ENCODE measurements at places on chromosomes 11 and 22.

- no peak for DNase-seq
Observed at GRCh38 chr22:36204632-36205015, 3.0 kb upstream of the APOL4 start.

- no peak for DNase-seq
Observed at GRCh38 chr11:62153087-62153395, 29.2 kb downstream of the INCENP start.

DNA sequence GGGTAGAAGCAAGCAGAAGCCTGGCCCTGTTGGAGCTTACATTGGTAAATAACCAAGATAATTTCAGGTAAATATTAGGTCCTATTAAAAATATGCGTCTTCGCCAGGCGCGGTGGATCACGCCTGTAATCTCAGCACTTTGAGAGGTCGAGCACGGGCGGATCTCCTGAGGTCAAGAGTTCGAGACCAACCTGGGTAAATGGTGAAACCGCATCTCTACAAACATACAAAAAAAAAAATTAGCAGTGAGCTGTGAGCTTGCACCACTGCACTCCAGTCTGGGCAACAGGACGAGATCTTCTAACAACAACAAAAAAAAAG lies 529 bp upstream of the SULT4A1 start:
- no peak for DNase-seq

DNA sequence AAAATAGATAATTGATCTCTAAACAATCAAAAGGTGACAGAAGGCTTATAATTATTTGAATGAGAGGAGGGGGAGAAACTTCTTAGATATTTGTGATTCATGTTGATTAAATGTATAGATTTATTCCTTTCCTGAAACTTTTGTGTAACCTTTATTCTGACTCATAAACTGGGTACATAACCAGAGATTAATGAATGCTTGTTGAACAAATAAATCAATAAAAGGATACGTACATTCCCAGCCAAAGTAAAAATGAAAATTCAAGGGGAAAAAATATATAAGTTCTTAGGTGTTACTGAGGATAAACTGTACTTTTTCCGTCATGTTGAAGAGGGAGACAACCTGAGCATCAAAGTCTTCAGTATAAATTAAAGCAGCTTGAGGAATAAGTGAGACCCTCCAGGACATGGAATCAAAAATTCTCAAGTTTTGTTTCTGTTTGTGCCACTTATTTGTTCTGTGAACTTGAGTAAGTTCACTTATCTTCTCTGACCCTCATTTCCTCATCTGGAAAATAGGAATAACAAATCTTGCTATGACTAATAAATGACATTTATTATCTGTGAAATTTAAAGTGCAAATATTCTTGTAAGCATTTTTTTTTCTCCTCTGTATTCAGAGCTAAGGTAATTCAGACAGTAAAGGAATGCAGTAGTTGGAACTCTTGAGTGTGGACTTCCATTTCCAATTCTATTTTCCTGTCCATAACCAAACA lies 195.4 kb downstream of the METTL15 start:
- DNase-seq: no peak

DNA sequence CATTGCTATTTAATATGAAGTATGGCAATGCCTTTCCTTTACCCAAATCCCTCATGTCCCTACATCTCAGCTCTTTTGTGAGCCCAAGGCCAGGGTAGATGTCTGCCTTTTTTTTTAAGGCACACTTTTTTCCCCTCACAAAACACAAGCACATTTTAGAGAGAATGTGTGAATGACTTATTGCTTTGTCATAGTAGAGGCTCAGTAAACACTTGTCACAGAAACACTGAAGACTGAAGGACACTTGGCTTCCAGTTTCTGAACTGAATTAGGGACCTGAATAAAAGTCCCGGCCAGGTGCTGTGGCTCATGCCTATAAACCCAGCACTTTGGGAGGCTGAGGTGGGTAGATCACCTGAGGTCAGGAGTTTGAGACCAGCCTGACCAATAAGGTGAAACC lies 2.9 kb upstream of the SCGB2A2 start:
- DNase-seq: no peak

DNA sequence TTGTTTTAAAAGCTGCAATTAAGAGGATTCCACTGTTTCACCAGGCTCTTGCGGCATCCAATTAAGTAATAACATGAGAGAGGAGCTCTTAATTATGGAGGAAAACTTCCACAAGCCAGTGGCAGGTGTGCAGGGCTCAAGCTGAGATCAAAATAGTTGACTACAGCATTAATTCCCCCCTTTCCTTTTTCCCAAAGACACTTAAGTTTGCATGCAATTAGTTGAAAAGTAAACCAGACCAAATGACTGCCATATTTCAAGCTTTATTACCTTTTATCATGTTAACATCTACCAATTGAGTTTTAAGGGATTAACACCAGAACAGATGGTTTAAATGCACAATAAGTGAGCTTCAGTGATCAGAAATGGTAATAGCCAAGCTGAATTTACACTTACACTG lies 32.1 kb downstream of the FAM168A start:
- no peak for DNase-seq

GRCh38 chr11:69382131-69383128 lies 88.5 kb downstream of the MYEOV start:
- DNase-seq: peak; percentile 51

DNA sequence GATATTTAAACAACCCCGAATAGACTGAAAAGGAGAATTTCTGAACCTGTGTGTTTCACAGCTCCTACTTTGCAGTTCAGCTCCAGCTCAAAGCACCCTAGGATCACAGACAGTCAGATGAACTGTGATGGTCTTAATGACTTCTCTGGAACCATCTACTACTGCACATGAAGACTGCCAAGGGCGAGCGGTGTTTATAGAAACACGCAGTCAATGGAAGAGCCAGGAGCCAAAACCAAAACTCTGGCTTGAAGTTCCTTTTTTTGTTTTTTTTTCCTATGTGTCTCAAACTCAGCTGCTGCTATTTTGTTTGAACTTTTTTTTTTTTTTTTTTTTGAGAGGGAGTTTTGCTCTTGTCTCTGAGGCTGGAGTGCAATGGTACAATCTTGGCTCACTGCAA lies 382.6 kb upstream of the SYN3 start:
- no peak for DNase-seq

GRCh38 chr22:20465759-20466077 lies 28.1 kb upstream of the SCARF2 start:
- DNase-seq: no peak

GRCh38 chr11:1307163-1307870 lies 2.1 kb downstream of the TOLLIP start:
- no peak for DNase-seq

GRCh38 chr11:78205256-78205655 lies 16.5 kb downstream of the USP35 start:
- DNase-seq: no peak

DNA sequence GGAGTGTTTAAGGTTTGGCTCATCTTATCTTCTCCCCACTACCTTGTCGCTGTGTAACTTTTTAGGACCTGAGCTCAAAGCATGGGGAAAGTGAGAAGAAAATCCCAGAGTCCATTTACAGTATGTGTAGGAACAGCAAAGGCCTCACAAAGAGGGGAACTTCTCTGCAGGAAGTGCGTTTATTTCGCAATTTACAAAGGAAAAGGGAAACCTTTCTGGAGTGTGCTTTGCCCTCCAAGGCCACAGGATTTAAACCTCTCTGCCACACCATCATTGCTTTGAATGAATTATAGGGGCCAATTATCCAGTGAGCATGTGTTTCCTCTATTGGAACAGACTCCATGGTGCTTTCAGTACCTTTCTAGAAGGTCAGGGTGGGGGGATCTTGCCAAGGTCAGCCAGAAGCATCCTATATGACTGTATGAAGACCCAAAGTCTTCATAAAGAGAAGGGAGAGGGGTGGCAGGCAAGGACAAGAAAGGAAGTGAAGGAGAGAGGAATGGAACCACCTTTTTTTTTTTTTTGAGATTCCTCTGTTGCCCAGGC lies 68.1 kb upstream of the LMO2 start:
- no peak for DNase-seq

- DNase-seq: no peak
Observed at GRCh38 chr22:23147617-23148387, 2.5 kb downstream of the RAB36 start.
